ENCODE measurements at places on chromosomes 7 and 10. TPM values are rescaled to one million over a fixed set of nuclear protein-coding genes. Genes with fewer than 3 reads are reported as not detected.
A peak's percentile ranks its signal among the peaks of the same experiment; 100 is the strongest.

- DNase-seq = no peak
Measured at GRCh38 chr7:27091941-27092818, 3.6 kb downstream of the HOXA1 start.

DNA sequence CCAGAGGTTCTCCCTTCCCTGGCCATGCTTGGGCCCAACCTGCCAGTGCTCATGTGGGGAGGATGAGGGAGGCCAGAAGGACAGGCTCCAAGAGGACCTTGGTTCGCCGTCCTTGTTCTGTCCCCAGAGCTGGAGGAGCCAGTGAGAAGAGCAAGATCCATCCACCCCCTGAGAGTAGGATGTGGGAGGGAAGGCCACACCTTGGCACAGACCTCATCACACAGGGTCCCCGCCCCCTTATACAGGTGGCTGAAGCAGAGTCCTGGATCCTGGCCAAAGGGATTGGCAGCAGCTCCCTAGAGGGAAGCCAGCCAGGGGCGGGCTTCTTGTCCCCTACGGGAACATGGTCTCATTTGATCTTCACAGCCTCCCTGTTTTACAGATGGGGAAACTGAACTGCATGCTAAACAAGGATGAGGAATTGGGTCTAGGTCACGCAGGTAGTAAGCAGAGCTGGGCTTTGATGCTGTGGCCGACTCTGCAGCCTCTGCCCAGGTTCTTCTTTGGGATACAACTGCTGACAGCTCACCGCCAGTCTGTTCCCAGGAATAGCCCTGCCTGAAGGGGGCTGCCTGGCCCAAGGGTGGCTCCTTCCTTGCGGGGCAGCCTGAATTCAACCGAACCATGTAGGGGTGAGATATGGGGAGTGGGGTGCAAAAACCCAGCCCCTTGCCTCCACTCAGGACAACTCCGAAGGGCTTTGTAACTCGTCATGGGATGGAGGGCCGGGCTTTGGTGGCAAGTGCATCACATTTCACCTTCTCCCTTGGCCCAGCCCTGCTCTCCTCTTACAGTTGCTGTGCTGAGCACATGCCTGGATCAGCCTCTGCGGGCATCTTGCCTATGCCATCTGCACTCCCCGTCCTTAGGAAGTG lies 62.2 kb upstream of the KDM7A start:
- no peak for DNase-seq

GRCh38 chr10:110872145-110872983 lies 636 bp downstream of the PDCD4 start:
- DNase-seq = peak; percentile 85

GRCh38 chr10:72186258-72186981 lies 29.4 kb upstream of the ANAPC16 start:
- DNase-seq = no peak

DNA sequence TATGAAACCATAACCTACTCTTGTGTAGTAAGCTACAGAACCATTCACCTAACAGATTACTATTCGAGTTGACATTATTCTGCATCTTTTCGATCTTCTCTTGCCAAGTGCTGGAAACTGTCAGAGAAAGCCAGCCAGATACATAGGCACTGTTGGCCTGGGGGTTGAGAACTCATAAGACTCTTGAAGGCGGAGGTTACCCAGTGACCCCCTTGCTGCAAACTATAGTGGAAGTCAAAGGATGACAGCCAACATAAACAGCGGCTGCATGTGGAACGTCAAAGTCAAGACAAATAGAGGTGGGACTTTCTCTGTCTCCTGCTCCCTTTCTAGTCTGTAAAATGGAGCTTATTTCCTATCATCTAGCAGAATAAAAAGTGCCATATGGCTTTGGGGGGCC lies 394.2 kb downstream of the LRMDA start:
- no peak for DNase-seq

Gene PGAM2
- total RNA-seq = not detected
